Muscle of leg (tissue), 16 donors: ENCODE measurements at places on chromosomes 5 and 9. TPM values are rescaled to one million over a fixed set of nuclear protein-coding genes. Genes with fewer than 3 reads are reported as not detected.

GRCh38 chr9:122204055-122204454 lies 24.7 kb downstream of the LHX6 start:
- H3K4me1 ChIP-seq = peaks cover 47% of the 10 kb centered on the region
- no peaks in the 10 kb centered on the region for H3K36me3 ChIP-seq
- peaks cover 3% of the 10 kb centered on the region for H3K27me3 ChIP-seq
- peak overlapping the region; percentile 37 for H3K27ac ChIP-seq
- no peak overlapping the region for H3K4me3 ChIP-seq
- DNase-seq = peak; percentile 83

GRCh38 chr9:120531683-120532300 lies 48.2 kb downstream of the CDK5RAP2 start:
- H3K4me3 ChIP-seq = no peak overlapping the region
- H3K36me3 ChIP-seq = peaks cover 68% of the 10 kb centered on the region
- no peak for DNase-seq
- peak overlapping the region; percentile 44 for H3K27ac ChIP-seq
- H3K27me3 ChIP-seq = no peaks in the 10 kb centered on the region

- no peak overlapping the region for H3K27ac ChIP-seq
- H3K4me3 ChIP-seq = no peak overlapping the region
- no peaks in the 10 kb centered on the region for H3K36me3 ChIP-seq
Observed at GRCh38 chr9:82449986-82450385, 461.4 kb downstream of the SPATA31D1 start.

GRCh38 chr9:23596913-23597634 lies 229.0 kb downstream of the ELAVL2 start:
- H3K4me1 ChIP-seq = no peaks in the 10 kb centered on the region
- H3K4me3 ChIP-seq = no peak overlapping the region
- no peaks in the 10 kb centered on the region for H3K27me3 ChIP-seq
- DNase-seq = no peak

Gene MELK
- polyA plus RNA-seq = 13.9 TPM

Gene MAMDC4
- 5.9 TPM for polyA plus RNA-seq

- H3K27me3 ChIP-seq = peaks cover 57% of the 10 kb centered on the region
- H3K4me3 ChIP-seq = no peak overlapping the region
- H3K27ac ChIP-seq = no peak overlapping the region
- H3K4me1 ChIP-seq = peaks cover 3% of the 10 kb centered on the region
- DNase-seq = no peak
- H3K36me3 ChIP-seq = no peaks in the 10 kb centered on the region
Observed at GRCh38 chr9:135070964-135071735, 16.3 kb upstream of the OLFM1 start.
